ENCODE measurements at places on chromosomes 5 and 9.

DNA sequence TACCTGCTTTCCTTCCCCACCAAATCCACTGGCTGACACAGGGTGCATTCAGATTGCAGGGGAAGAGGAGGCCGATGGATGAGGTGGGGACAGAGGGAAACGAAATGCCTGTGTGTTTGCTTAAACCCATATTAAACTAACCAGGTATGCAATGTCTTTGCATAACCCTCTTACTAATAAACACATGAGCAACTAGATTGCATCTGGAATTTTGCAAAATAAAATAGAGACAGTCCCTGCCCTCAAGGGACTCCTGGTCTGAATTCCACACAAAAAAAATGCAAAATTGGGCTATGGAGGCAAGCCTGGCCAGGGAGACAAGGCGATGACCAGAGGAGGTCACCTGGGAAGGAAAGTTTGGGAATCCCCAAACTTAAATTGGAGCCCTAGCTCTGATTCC, 202.9 kb downstream of the ACTL7B start:
- DNase-seq = no peak

GRCh38 chr5:181181650-181182565, 23.1 kb downstream of the TRIM7 start:
- DNase-seq = no peak

DNA sequence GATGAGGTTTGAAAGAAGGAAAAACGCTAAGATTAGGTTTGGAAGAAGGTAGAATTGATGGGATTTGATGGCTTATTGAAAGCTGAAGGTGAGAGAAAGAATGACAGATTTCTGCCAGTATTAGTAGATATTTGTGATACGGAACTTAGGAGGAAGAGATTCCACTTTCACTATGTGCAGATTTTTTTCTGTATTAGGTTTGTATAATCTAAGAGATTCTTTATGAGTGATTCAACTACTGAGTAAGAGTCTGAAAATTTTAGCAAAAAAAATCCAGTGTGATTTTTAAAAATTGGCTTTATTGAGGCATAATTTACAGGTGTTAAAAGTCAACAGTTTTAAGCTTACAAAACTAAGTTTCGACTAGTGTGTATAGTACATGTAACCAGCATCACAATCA, 54.1 kb downstream of the AP3S1 start:
- DNase-seq = no peak

- DNase-seq = no peak
Measured at GRCh38 chr9:18185196-18185595, 288.8 kb upstream of the ADAMTSL1 start.

DNA sequence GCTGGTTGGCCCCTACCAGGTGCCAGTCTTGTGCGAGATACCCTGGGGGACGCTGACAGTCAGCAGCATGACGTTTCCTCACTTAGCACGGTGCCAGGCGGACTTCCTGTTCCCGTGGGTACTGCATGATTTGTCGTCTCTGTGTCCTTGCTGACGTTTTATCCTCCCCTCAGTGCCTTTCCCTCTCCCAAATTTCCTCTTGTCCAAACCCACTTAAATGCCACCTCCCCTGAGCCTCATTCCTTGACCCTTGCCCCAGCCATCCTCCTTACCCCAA, 60.6 kb upstream of the SAP30L start:
- no peak for DNase-seq

DNA sequence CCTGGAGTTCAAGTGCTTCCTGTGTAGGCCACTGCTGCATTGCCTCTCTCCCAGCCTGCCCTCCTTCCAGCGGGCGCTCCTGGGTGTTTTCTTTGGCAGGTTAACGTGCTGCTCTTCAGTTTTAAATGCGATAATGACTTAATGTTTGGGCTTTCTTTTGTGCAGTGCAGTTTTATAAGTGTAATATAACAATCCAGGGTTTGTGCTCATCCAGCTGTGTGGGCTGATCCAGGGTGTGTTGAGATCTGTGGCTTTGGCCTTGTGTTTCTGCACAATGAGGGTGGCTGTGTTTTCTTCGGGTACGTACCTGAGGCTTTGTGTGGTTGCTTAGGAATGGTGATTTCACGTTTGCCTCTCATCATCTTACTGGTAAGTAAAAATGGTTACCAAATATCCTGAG, 50.6 kb downstream of the PCSK5 start:
- no peak for DNase-seq

GRCh38 chr5:43099640-43100039, 21.1 kb upstream of the ZNF131 start:
- no peak for DNase-seq

GRCh38 chr5:68949256-68949655, 144.6 kb upstream of the SLC30A5 start:
- no peak for DNase-seq

DNA sequence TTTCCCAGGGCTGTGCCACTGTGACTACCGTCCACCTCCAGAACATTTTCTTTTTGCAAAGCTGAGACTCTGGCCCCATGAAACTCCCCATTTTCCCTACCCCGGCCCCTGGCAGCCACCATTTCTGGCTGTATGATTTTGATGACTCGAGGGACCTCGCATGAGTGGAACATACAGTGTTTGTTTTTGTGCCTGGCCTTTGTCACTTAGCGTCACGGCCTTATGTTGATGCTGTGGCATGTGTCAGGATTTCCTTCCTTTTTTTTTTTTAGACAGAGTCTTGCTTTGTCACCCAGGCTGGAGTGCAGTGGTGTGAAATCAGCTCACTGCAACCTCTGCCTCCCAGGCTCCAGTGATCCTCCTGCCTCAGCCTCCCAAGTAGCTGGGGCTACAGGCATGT, 42.7 kb downstream of the ASS1 start:
- no peak for DNase-seq

- DNase-seq = no peak
Measured at GRCh38 chr9:15136646-15137045, 170.4 kb downstream of the TTC39B start.

- no peak for DNase-seq
Measured at GRCh38 chr9:111831371-111832108, 36.8 kb upstream of the SHOC1 start.

DNA sequence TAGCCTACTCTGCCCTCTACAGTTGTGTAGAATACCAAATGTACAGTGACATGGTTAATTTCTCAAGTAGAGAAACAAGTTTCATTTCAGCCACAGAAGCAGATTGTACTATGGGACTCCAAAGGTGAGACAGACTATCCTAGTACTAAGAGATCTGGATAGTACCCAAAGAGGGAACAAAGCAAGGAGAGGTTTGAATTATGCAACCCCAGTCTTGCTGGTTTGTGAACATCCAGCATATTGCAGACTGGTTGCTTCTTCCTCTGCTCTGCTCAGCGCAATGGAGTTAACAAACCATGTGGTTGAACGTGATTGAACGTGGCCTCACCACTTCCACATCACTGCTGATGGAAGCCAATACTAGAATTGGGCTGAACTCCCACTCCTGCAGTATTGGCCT, 43.3 kb upstream of the ALDOB start:
- no peak for DNase-seq

GRCh38 chr9:136793086-136793946, 2.2 kb downstream of the TMEM141 start:
- DNase-seq = no peak

- DNase-seq = no peak
Measured at GRCh38 chr5:102307232-102307631, 11.1 kb upstream of the SLCO4C1 start.

- no peak for DNase-seq
Measured at GRCh38 chr9:19648672-19649071, 140.2 kb downstream of the SLC24A2 start.

GRCh38 chr5:140381972-140382371, 19.7 kb upstream of the ANKHD1 start:
- no peak for DNase-seq

- no peak for DNase-seq
Measured at GRCh38 chr5:127960270-127960691, 123.3 kb upstream of the SLC12A2 start.

- DNase-seq = no peak
Measured at GRCh38 chr5:157766442-157766841, 22.9 kb downstream of the LSM11 start.

GRCh38 chr5:144207875-144208444, 37.3 kb downstream of the KCTD16 start:
- no peak for DNase-seq

DNA sequence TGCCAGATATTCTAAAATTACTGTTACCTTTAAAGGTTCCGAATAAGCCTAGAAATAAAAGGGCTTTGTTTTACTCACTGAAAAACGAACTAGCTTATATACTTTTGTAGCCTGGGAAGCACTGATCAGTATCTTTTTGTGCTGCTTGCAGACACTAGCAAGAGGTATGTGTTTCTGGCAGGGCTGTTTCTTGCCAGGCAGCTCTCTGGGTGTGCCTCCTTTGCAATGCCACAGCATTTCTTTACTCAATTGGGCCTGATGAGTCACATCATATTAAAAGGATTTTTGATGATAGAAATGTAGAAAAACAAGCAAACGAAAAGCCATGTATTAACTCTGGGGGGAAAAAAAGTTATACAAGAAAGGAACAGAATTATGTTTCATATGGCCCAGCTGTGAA, 35.6 kb downstream of the CD180 start:
- no peak for DNase-seq

GRCh38 chr5:124789104-124789605, 42.7 kb upstream of the ZNF608 start:
- no peak for DNase-seq
